ENCODE measurements at places on chromosomes 3 and 15.

DNA sequence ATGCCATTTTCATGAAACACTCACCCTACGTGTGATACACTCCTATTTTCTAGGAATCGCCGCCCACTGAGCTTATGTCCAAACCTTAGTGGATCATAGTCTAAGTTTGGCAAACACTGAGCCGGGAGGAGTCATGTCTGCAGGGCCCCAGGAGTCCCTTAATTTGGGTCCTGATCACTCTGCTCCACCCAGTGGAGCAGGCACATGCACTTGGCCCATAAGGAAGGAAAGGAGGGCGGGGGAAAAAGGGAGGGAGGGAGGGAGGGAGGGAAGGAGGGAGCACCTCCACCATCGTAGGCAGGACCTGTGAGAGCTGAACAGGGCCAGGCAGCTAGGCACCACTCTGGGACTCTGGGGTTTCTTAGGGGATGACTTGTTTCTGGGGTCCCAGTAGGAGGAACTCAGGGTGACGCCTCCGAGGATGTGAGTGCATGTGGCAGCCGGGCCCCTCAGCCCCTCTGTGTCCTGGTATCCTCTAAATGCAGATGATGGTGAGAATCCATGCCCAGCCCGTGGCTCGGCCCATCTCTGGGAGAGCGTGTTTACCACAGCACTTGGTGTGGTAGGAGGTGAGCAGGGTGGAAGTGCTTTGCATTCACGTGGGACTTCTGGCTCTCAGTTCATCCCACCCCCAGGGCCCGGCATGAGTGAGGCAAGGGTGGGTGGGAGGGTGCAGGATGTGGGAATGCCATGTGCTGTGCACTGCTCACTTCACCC lies 109.4 kb downstream of the KLF13 start:
- peak; percentile 40 for DNase-seq

DNA sequence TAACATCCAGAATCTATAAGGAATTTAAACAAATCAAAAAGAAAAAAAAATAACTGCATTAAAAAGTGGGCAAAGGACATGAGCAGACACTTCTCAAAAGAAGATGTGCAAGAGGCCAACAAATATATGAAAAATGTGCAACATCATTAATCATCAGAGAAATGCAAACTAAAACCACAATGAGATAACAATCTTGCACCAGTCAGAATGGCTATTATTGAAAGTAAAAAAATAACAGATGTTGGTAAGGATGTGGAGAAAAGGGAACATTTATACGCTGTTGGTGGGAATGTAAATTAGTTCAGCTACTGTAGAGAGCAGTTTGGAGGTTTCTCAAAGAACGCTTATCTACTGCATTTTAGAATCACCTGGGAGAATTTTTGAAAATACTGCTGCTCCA lies 186.1 kb downstream of the OTOL1 start:
- DNase-seq: no peak

DNA sequence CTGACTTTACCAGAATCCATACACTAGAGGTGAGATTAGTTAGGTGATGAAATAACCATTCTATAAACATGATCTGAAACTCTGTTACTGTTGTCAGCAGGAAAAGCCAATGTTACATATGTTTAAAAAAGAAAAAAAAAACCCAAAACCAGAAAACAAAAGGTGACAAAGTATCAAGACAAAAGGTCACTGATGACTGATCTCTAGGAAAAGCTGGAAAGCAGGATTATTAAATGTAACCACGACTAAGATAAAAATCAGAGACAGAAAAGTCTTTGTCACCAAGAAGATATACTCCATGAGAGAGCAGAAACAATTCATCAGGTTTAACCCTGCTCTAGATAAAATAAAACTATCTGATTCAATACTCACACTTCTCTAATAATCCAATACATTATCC lies 5.4 kb upstream of the SETD5 start:
- no peak for DNase-seq

DNA sequence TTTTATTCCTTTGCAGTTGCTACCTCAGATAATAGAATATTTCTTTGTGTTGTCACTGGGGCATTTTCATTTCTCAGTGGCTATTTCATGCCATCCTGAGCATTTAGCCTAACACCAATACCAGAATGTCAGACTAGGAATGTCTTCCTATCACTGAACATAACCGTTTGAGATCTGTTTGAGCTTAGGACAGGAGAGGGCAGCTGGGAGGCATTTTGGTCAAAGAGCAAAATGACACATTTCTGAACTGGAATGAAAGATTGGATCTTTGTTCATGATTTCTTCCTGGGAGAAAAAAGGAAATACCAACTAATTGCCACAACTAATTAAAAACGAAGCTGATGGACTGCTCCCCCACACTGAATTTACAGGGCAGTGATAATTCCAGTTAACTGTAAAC lies 921.3 kb upstream of the NR2F2 start:
- DNase-seq: no peak

DNA sequence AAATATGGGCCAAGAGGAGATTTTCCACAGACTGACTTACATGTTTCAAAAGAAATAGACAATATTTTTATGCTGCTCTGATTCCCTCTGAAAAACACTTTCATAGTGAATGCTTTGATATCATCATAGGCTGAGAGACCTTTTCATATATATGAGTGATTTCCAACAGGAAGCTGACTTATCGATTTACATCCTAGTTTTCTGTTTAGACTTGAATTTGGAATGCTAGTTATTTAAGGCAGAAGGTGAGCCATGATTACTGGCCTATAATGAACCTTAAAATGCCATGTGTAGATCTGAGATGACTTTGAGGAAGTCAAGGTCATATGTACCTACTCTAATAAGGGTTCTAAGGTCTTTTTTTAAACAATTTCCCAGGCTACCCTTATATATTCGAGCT lies 1126.1 kb downstream of the ROBO1 start:
- no peak for DNase-seq

DNA sequence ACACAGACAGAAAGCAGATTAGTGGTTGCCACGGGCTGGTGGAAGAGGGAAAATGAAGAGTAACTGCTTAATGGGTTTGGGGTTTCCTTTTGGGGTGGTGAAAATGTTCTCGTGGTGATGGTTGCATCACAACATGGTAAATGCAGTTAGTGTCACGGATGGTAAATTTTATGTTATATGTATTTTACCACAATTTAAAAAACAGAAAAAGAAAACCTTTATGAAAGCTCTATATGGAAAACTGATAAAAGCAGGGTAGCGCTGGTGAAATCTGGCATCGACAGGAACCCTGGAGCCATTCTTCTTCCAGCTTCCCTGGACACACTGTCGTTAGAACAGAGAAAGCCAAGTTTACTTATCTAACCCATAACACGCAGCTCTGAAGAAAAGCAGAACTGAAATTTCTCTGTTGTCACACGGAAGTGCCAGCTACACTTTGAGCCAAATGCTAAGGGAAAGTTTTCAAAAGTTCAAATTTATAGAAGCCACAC lies 287.7 kb upstream of the NR2F2 start:
- no peak for DNase-seq

- no peak for DNase-seq
Observed at GRCh38 chr3:11407644-11408043, 135.4 kb downstream of the ATG7 start.

GRCh38 chr3:141292356-141293058 lies 60.9 kb downstream of the PXYLP1 start:
- no peak for DNase-seq

DNA sequence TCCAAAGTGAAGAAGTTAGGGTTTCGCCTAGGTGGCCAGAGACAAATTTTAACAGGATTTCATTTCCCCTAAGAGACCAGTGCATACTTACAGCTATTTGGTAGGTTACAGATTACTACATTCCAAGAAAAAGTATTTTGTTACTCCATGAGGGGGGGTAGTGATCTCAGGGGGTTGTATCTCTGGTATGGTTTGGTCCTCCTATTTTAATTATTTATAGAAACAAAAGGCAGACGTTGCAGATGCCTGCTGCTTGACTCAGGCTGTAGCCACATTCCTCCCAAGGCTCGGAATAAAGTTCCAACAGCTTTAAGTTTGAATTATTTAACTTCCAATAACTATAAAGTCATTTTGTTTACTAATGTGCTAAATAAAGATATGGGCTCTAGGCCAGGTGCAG lies 1.3 kb upstream of the TRIM59 start:
- no peak for DNase-seq

DNA sequence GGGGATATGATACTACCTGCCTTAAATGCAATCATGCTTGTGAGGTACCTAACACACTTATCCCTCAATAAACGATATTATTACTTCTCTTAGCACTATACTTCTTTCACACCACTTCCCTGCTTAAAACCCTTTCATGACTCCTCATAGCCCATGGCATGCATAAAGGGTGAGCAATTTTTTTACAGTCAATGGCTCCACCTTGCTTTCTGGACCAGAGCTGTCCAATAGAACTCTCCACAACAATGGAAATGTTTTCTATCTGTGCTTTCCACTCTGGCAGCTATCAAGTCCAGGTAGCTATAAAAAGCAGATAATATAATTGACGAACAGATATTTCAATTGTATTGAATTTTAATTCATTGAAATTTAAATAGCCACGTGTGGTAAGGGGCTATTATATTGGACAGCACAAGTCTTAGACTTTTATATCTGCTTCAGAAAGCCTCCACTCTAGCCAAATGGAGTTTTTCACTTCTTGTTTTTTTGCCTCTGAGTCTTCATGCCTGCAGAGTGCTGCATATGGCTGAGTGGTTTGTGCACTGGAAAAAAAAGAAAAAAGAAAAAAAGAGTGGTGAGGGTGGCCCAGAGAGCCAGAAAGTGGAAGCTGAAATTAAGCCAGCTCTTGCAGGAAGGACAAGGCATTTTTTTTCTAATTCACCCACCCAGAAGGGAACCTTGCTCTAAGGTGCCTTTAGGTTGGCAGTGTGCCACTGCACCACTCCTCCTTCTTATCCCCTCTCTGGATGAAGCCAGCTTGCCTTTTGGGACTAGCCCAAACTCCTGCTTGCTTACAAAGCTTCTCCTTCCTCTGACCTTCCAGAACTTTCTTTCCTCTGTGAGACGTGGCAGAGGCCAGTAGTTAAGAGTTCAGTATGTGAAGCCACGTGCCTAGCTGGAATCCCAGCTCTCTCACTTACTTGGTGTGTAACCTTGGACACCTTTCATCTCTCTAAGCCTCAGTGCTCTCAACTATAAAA lies 239.0 kb upstream of the LRTM1 start:
- no peak for DNase-seq

DNA sequence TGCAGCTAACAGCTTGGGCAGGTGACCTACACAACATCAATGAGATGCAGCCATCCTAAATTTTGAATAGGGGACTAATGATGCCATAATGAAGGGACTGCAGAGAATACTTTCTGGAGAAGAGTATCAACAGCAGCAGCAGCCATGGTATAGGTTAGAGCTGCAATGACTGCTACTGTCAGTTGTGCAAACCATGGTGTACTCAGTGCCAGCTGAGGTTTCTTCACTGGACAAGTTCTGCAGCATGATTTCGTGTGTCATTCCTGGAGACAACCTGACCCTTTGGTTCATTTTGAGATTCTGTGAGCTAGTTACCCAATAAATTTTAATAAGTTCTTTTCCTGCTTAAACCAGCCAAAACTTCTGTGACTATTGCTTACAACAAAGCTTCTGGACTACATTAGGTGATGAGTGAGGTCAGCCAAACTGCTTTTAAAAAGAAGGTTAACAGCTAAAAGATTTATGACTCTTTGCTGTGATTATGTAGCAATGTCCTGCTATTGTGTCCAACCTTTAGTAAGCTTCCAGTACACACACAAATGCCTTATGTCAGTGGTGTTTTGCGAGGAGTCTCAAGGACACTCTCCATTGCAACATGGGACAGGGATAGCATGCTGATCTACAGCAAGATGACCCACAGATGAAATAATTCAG lies 4.8 kb upstream of the DAZL start:
- no peak for DNase-seq

DNA sequence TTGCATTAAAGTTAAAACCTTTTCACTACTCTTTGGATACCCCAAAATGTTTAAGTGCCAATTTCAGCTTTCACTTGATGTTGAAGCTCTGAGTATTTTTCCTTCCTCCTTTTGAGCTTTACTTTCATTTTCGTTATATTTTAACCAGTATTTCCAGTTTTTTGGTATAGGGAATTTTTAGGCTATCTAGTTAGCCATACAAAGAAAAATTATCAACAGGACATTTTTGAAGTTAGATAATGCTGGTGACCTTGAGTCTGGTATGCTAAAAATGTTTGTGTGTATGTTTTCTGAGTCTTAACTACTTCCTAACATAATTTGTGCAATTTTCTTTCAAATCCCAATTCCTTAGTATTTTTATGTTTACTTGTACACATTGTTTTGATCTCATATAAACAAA lies 284.8 kb downstream of the OTOL1 start:
- DNase-seq: no peak

- no peak for DNase-seq
Observed at GRCh38 chr3:126974756-126975155, 8.2 kb upstream of the PLXNA1 start.

GRCh38 chr15:49436751-49437150 lies 13.7 kb downstream of the FGF7 start:
- no peak for DNase-seq

- DNase-seq: no peak
Observed at GRCh38 chr15:65371976-65372786, 5.6 kb downstream of the IGDCC3 start.

- no peak for DNase-seq
Observed at GRCh38 chr3:46759239-46760167, 41.8 kb upstream of the PRSS50 start.

- no peak for DNase-seq
Observed at GRCh38 chr3:15585111-15585845, 16.1 kb downstream of the HACL1 start.

GRCh38 chr3:143963946-143964345 lies 7.7 kb upstream of the DIPK2A start:
- DNase-seq: no peak

DNA sequence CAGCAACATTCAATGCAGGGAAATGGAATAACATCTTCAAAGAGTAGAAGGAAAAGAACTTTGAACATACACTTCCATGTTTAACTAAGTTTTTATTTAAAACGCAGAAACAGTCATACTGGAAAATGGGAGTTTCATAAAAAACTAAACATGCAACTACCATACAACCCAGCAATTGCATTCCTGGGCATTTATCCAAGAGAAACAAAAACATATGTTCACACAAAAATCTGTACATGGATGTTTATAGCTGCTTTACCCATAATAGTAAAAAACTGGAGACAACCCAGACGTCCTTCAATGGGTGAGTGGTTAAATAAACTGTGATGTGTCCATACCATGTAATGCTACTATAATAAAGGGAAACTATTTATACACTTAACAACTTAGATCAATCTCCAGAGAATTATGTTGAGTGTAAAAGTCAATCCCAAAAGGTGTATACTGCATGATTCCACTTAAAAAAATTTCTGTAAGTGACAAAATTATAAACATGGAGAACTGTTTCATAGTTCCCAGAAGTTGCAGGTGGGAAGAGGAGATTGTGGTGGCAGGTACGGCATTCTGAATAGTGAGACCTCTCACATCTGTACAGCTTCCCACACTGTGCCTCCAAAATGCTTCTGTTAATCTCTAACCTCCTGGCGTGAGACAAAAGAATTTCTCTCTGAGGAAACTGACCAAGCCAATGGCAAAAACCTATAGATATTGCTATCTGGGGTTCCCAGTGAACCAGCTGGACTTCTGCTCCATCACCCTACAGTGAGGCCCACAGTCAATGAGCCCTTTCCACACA lies 23.1 kb downstream of the ISG20 start:
- no peak for DNase-seq

- DNase-seq: no peak
Observed at GRCh38 chr15:33729653-33730052, 238.6 kb upstream of the CHRM5 start.
